Right renal cortex interstitium (tissue), 3 donors: ENCODE measurements at places on chromosomes 5 and 9. TPM values are rescaled to one million over a fixed set of nuclear protein-coding genes. Genes with fewer than 3 reads are reported as not detected.

GRCh38 chr5:61731267-61731945, 399.3 kb downstream of the ZSWIM6 start:
- DNase-seq, result no peak

- no peak for DNase-seq
Measured at GRCh38 chr5:73126381-73126780, 6.0 kb downstream of the TMEM171 start.

DNA sequence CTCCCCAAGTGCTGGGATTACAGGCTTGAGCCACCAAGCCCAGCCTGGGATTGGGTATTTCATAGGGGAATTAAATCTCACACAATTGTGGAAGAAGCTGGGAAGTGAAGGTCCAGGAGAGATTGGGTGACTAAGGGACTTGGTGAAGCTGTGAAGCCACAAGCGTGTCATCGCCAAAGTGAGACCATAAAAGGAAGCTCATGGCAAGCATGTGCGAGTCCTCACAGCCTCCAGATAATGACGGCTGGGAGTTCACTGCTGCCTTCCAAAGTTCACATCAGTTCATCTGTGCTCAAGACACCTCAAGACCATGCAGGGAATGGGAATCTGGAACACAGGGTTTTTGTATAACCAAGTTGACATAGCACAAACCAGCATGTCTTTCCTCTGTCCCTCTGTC, 210.6 kb downstream of the MARCHF11 start:
- DNase-seq, result no peak

GRCh38 chr5:89930591-89931392, 478.8 kb downstream of the CETN3 start:
- DNase-seq, result no peak

DNA sequence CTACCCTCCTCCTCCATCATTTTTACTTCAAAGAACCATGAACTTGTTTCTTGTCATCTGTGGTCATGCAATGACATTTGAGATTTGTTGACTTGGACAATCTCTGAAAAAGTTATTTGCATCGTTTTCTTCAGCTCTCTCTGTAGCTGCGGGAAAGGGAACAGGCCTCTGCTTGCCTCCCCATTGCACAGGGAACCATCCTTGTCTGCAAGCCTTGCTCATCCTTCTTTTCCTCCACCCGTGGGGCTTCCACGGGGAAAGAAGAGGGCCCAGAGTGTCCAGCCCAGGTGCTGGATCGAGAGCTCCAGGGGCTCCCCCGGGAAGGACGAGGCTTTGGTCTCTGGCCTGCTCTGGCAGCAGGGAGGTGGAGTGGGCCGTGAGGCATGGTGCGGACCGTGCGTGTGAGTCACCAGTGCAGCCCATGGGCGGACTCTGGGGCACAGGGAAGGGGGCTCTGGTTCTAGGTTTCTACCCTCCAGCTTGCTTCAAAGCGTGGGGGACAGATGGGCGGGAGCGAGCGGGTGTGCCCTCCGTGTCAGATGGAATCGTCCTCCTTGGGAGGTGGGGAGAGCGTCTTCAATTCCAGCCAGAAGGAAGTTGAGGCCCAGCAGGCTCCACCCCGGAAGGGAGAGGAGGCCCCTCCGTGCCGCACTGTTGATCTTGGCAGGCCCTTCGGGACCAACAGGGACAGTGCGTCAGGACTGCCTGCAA, 6.0 kb upstream of the IRX4 start:
- no peak for DNase-seq

- DNase-seq, result no peak
Measured at GRCh38 chr9:95242613-95243012, 74.9 kb downstream of the FANCC start.

DNA sequence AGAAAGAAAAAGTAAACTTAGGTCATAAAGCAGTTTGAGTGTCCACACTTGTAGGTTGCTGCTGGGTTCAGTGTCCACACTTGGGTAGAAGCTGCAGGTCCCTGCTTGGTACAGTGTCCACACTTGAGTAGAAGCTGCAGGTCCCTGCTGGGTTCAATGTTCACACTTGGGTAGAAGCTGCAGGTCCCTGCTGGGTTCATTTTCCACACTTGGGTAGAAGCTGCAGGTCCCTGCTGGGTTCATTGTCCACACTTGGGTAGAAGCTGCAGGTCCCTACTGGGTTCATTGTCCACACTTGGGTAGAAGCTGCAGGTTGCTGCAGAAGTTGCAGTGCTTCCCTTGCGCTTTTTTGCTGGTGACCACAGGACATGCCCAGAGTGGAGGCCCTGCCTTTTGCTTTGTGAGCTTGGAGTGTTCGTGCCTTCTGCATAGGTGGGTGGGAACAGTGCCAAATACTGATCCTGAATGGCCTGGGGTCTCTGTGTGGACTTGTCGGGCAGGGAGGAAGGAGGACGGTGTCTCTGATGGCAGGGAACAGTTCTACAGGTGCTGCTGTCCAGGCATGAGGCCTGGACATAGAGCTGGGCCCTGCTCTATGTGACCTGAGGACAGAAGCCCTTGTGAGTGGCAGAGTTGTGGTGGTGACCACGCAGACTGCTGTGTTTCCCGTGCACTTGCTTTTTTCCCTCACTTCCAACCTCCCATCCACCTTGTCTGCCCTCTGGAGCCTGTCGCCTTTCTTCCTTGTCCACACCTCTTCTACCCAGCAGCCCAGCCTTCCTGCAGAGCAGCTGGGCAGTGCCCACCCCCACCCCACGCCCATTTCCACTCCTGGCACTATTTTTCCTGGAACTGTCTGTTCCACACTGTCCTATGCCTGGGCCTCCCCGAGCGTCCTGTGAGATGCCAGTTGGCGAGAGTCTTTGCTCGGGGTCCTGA, 120.8 kb downstream of the EHMT1 start:
- no peak for DNase-seq

GRCh38 chr5:7683753-7684152, 167.2 kb downstream of the CFAP90 start:
- DNase-seq, result no peak

DNA sequence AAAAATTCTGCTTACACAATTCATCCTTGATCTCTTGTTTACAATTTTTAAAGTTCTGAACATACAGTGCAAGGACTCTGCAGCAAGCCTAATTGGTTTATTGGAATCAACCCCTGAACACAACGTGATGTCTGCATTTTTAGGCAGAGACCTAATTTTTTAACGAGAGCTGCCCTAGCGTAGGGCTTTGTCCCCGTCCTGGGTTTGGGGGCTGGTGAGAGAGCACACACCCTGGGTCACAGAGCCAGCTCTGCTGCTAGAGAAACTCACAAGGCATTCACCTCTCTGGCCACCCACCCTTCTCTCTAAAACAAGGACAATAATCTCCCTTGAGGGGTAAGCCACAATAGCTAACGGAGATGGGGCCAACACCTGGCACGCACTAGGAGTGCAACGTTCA, 28.2 kb downstream of the SH3PXD2B start:
- DNase-seq, result no peak

DNA sequence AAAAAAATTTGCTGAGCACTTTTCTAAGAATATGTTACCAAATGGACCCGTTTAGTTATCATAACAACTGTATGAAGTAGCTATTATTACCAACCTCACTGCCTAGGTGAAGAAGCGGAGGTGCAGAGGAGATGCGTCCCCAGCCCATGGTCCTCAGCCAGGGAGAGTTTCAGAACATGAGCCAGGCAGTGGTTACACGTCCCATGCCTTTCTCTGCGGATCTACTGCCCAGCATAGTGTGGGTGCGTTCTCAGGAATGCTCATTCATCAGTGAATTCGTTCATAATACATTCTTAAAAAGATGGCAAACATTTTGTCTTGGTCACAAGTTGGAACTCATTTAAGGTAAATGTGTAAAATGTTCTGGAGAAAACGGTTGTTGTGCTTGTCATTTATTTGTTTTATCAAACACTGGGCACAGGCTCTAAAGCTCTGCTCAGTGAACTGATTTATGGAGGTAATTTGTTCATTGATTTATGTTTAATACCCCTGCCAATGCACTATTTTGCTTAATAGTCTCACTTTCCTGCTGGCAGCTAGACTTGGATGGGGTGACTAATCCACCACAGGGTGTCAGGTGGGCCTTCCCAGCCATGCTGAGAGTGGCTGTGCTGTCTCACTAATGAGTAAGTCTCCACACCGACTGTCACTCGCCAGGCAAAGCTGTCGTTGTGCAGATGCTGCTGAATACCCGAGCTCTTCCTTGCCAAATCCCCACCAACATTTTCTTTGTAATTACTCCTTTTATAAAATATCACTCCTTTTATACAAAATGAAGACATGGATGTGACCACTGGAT, 248.8 kb downstream of the TENT4A start:
- DNase-seq, result no peak

- DNase-seq, result no peak
Measured at GRCh38 chr5:113205323-113205722, 228.7 kb downstream of the DCP2 start.

GRCh38 chr5:35117967-35118366, 70.2 kb upstream of the AGXT2 start:
- no peak for DNase-seq

DNA sequence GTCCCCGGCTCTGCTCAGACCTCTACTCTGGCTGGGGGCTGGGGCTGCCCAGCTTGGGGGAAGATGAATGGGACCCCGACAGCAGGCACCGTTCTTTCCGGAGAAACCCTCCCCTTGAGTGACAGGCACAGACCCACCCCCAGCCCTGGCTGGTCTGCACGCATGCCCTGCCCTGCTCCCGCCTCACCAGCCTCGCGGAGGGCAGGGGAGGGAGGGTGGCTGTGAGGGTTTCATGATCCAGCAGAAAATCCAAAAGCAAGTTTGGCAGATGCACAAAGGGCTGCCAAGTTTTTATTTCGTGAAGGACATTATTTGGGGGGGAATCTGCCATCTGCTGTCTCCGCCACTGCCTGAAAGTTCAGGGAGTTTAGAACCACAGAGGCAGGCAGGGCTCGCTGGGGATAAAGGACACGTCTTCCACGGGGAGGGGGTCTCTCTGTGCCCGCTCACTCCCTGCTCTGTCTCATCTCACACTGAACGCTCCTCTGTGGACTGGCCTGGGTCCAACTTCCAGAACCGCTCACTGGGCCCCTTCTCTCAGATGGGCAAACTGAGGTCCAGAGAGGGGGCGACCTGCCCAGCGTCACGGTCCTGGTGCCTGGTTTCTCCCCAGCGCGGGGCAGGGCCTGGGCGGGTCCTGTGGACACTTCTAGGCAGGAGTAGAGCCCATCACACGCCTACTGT, 92.9 kb downstream of the RXRA start:
- no peak for DNase-seq

GRCh38 chr5:107634981-107635848, 35.5 kb downstream of the EFNA5 start:
- DNase-seq, result no peak

- DNase-seq, result no peak
Measured at GRCh38 chr9:84843175-84843824, 173.8 kb downstream of the NTRK2 start.

DNA sequence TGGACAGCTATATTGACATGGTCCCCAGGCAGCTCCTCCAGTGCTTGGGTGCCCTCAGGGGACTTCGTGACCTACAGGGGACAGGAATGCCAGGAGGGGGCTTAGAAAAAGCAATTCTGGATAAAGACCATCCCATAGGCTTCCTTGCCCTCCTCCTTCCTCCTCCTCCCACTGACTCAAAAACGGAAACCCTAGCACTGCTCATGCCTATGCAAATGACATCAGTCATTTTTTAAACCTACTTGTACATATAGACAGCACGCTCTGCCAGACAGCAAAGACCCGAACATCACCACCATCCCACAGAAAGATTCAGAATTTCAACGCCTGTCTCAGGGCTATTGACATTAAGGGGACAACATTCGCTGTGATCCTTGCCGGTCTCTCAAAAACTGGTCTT, 11.0 kb downstream of the IGFBPL1 start:
- DNase-seq, result no peak

DNA sequence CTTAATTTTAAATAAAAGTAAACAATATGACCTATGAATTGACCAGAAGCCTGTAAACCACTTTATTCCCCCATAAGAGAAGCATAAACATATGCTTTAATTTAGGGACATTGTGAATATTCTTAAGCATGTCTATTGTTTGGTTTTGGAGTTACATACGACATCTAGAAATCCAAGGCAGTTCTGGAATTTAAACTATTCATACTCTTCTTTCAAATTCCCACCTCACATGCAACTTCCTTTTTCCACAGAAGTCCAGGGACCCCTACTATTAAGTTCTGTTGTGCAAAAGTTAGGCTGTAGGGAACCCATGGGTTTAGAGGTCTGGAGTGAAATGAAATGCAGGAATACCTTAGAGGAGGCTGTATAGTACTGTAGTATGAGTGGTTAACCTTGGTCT, 2.1 kb downstream of the RIC1 start:
- DNase-seq, result no peak

DNA sequence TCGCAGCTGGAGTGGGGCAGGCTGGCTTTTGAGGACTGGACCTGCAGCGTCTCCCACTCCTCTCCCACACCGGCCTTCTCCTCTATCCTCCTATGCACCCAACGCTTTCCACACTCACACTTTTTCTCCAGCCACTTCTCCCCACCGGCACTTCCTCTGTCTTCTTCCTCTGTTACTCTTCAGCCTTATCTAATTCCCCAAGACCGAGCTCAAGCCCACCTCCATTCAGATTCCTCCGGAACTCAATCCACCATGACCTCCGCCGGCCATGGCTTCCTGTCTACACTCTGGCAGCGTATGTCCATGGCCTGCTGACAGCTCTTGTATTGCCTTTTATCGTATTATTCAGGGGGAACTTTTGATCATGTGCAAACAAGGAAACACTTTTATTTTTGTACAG, 545 bp upstream of the OR2V1 start:
- DNase-seq, result no peak

DNA sequence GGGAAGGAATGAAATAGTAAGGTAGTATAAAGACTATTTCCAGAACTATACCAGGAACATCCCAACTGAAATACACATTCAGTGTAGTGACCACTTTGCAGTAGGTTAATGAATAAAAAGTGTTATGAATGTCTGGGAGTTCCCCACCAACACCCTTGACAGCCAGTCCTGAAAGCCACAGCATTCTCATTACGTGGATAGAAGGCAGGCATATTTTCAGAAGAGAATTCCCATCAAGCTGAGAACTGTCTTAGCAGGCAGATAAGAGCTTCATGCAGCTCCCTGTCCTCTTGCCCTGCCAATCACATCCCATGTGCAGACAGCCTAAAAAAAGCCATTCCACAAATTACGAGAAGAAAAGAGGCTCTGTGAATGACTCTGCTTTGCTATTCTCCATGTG, 695.0 kb downstream of the DTWD2 start:
- no peak for DNase-seq

DNA sequence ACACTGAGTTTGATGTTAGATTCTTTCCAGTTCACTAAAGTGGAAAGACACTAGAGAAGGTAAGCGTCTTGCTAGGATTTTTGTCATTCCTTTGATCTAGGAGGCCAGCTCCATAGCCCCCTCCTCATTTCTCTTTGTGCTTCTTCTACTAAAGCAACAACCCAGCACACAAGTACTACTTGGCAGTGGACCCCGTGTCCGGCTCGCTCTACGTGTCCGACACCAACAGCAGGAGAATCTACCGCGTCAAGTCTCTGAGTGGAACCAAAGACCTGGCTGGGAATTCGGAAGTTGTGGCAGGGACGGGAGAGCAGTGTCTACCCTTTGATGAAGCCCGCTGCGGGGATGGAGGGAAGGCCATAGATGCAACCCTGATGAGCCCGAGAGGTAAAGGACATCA, 76.6 kb upstream of the WWC1 start:
- DNase-seq, result no peak

Gene CA9
- polyA plus RNA-seq, result 0.60 TPM

Gene RHOBTB3
- polyA plus RNA-seq, result 75.7 TPM

Gene POLE3
- 75.6 TPM for polyA plus RNA-seq

Gene TRIP13
- 13.9 TPM for polyA plus RNA-seq

Gene ORM2
- polyA plus RNA-seq, result not detected

Gene RASGEF1C
- 0.27 TPM for polyA plus RNA-seq

Gene POLR3G
- 1.8 TPM for polyA plus RNA-seq

Gene CAVIN4
- 2.3 TPM for polyA plus RNA-seq

Gene RASGRF2
- polyA plus RNA-seq, result 2.3 TPM
